Activated CD4-positive, alpha-beta T cell treated with anti-CD3 and anti-CD28 coated beads, Interleukin-2, Interleukin-4, amounts not matched to agents 100 ng/mL and 50 ng/mL, durations not matched to agents 16 hours and 8 hours (primary cell): ENCODE measurements at places on chromosomes 7 and 10.

GRCh38 chr7:47739301-47739875, 157.5 kb upstream of the TNS3 start:
- DNase-seq: no peak

DNA sequence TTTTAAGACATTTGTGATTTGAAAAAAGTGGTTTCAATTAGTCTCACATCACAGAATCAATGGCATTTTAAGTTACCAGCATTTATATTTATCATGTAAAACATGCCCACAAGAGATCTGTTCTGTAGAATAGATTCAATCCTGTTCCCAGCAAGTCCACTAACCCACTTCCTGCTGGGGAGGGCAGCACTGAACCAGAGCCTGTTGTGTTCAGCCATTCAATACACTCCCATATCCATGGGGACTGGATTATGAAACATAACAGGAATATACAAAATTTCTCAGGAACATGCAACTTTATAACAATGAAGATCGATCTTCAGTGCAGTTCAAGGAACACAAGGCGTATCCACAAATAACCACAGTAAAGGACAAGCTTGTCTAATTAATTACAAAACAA, 24.4 kb upstream of the ANK3 start:
- no peak for DNase-seq

GRCh38 chr10:108785011-108785410, 1138.3 kb downstream of the XPNPEP1 start:
- DNase-seq: no peak

- DNase-seq: no peak
These were observed 4.4 kb downstream of the RPS24 start for GRCh38 chr10:78038105-78038504.

DNA sequence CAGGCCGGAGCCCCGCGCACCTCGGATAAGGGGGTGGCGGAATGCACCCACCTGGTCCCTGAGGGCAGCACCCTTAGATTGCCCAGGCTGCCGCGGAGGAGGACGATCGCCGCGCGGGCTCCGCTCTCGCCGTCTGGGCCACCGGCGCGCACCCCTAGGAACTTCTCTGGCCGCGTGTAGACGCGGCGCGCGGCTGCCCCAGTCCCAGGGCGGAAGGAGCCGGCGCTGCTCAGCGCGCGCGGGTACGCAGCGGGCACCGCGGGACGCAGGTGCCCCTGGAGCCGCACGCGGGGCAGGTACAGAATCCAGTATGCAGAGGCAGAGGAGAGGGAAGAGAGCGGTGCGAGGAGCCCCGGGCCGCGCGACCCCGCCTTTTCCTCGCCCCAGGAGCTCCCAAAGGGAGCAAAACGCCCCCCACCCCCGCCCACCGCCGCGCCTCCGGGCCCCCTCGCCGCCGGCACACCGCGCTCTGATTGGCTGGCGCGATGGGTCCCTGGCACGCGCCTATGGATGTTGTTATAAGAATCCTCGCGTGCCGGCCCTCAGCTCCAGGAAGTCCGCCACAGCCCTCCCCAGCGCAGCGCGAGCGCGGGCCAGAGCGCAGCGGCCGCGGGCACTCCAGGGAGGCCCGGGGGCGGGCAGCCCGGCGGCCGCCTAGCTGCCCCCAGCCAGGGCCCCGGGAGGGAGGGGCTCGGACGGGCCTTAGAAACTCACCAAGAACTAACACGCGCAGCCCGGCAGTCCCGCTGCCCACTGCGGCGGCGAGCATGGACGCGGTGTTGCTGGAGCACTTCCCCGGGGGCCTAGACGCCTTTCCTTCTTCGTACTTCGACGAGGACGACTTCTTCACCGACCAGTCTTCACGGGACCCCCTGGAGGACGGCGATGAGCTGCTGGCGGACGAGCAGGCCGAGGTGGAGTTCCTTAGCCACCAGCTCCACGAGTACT, at the start of gene PTF1A:
TSS of gene PTF1A (plus strand) at position 549 of the 948 bp plus-strand sequence. CDS start at position 768, 219 bp downstream.
- no peak for DNase-seq

DNA sequence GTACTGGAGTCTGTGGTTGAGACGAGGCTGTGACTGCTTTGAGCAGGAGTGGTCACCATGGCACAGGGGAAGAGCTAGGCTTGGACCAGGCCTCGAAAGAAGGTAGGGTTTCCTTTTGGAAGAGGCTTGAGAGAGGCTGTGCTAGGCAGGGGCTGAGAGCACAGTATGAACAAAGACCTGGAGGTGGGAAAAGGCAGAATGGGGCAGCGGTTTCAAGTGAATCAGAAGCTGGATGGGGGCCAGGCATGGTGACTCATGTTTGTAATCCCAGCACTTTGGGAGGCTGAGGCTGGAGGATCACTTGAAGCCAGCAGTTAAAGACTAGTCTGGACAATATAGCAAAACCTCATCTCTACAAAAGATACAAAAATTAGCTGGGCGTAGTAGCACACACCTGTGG, 65.9 kb downstream of the CLIP2 start:
- no peak for DNase-seq

DNA sequence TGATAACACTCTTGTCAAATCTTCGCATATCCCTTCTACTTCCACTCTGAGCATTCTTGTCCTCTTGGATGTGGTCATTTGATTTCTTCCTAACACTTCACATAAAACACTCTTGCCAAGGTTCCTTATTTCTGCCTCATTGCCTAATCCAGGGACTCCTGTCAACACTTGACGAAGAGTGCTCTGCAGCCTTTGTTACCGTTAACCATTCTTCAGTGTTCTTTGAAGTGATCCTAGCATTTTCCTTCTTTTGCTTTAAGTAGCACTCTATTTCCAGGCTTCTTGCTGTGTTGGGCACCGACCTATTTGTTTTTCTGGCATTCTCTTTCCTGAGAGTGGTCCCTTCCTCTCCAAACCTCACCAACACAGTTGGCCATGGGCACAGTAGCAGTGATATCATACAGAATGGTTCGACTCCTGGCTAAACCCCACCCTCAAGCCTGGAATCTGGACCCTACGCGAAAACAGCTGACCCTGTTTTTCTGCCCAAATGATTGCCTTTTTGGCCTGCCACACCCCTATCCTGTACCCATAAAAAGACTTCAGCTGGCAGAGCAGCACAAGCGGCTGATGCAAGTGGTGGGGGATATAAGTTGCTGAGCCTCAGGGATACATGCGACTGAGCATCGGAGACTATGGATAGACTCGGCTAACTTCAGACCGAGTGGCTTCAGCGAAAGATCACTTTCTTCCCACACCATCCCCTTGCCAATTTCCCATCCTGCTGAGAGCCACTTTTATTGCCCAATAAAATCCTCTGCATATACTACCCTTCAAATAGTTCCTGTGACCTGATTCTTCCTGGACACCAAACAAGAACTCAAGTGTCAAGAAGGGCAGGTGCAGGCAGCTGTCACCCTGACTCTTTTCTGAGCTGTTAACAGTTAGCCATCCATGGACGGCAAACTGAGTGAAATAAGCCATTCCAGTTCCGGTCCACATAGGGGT, 820.6 kb downstream of the CCSER2 start:
- no peak for DNase-seq

- no peak for DNase-seq
These were observed 8.8 kb upstream of the CNPY1 start for GRCh38 chr7:155555116-155555695.

GRCh38 chr7:151406051-151406875, 3.6 kb downstream of the WDR86 start:
- no peak for DNase-seq

GRCh38 chr7:91517201-91517785, 253.1 kb downstream of the FZD1 start:
- no peak for DNase-seq

- DNase-seq: no peak
These were observed 128.4 kb upstream of the PPP2R2D start for GRCh38 chr10:131772441-131772840.

- peak; percentile 54 for DNase-seq
These were observed 35.7 kb downstream of the P4HA1 start for GRCh38 chr10:73060738-73061635.

DNA sequence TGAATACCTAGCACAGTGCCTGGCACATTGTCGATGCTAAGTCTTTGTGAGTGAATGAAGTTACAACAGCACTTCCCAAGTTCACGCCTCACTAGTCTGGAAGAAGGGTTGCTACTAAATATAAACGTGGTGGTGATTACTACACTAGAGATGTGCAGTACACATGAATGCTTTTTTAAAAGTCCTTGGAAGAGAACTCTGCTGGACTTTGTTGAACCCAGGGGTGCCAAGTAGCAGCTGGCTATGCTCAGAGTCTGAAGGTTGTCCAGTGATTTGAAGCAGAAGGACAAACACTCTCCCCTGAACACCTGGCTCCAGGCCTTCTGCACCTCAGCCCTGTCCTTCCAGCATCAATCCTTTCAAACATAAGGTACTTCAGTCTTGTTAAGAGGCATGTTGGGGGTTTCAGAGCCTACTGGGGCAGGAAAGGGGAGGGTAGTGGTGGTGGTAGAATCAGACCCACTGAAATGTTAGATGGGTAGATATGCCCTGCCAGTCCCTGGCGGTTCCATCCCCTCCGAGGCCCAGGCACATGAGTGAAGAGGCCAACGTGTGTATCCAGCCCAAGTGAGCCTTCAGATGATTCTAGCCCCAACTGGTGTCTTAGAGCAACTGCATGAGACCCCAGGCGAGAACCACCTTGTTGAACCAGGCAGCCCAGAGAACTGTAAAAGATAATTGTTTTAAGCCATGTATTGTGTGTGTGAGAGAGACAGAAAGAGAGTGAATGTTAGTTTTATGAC, 94.4 kb downstream of the TAX1BP1 start:
- DNase-seq: no peak

- no peak for DNase-seq
These were observed 117.3 kb upstream of the PALS2 start for GRCh38 chr7:24455813-24456525.

DNA sequence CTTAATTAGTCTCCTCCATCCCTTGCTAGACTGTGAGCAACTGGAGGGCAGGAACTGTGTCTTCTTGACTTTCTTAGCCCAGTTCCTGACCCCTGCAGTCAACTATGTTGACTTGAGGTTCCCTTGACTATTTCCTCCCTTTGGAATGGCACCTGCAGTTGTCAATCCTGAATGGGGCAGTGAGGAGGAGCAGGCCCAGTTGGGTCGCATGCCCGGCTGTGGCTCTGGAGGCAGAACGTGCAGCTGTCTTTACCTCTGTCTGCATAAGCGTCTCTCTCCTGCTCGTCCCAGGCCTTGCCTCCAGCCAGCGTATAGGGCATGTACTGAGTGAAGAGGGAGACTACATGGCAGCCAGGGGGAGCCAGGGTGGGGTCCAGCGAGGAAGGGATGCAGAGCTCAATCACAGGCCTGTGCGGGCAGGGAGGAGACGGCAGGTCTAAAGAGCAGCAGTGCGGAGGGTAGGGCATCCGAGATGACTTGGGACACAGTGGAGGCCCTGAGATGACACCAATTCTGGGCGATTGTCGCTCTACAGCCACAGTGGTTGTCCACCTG, 26.8 kb downstream of the PYROXD2 start:
- no peak for DNase-seq

- DNase-seq: no peak
These were observed 38.6 kb upstream of the ACSL5 start for GRCh38 chr10:112335111-112335867.

DNA sequence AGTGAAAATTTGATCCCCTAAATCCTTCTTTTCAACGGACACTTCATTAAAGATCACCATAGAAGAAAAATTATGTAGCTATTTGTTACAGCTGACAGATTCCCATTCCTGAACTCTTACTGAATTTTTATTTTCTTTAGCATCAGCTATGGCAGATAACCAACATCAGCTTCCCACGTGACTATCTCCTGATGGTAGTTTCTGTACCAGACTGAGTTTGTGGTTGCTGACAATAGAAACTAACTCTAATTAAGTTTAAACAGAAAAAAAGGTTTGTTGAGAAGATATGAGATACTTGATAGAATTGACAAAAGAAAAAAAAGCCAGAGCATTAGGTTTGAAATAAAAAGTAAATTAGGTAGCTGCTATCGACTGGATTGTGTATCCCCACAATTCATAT, 101.8 kb downstream of the DYNC1I1 start:
- DNase-seq: no peak

- no peak for DNase-seq
These were observed 316.2 kb upstream of the SHH start for GRCh38 chr7:156128496-156128895.

- DNase-seq: no peak
These were observed 143.0 kb downstream of the RSU1 start for GRCh38 chr10:16674147-16674703.

DNA sequence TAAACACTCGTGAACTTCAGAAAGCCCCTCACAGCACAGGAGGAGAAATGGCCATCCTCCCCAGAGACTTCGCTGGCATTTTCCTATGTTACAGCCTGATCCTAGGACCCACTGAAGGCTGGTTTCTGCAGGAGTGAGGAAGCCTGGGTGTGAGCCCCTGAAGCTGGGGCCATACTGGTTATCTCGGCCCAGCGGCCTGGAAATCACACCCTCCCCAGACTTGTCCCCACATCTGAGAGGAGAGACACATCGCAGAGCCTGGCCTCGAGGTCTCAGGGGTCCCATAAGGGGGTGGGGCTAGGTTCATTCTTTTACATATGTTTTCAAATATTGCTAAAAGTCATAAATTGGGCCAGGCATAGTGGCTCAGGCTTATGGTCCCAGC, 17.5 kb upstream of the RET start:
- DNase-seq: no peak

DNA sequence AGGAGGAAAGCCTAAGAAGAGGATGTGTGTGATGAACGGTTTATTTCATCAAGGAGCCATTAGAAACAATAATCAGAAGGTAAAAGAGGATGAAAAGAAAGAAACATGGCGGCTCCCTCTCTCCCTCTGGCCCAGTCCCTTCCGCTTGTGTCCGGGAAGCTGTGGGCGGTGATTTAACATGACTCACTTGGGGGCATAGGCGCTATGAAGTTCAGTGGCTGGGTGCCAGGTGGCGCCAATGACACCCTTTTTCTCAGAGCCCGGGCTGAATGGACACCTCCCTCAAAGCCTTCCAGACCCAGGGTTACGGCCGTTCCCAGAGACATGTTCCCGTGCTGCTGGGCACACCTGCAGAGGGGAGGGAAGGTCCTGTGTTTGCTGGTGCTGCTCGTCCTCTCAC, 244.0 kb downstream of the SKAP2 start:
- DNase-seq: no peak

- no peak for DNase-seq
These were observed 35.7 kb downstream of the POLR3A start for GRCh38 chr10:77993620-77994019.

DNA sequence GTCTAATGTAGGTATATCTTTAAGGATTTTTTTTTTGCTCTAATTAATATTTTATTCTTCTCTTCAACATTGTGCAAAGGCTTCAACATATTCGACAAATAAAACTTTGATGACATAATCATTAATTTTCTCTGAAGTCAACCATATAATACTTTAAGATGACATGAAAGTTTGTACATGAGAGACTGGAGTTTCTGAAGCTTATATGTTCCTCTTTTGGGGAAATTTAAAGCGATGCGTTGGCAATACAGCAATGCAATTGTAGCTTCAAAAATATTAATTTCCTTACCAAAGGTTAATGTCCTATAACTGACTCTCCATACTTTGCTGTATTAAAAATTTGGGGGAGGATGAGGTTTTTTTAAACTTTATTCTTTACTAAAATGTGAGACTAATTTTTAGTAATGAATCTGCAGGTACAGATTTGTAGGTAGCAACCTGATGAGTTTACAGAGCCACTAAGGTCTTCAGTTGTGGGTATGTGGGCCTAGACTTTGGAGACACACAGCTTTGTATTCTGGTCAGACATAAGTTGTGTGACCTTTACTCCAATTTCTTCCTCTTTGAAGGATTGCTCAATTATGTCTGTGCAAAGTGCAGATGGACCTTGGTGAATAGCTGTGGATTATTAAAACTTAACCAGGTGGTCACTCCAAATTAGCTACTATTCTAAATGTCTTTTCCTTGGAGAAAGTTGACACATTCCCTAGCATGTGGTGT, 18.0 kb upstream of the LIPA start:
- DNase-seq: no peak
